Left hindlimb (tissue), 1 donor: ENCODE measurements at places on chromosomes 3 and 15.

DNA sequence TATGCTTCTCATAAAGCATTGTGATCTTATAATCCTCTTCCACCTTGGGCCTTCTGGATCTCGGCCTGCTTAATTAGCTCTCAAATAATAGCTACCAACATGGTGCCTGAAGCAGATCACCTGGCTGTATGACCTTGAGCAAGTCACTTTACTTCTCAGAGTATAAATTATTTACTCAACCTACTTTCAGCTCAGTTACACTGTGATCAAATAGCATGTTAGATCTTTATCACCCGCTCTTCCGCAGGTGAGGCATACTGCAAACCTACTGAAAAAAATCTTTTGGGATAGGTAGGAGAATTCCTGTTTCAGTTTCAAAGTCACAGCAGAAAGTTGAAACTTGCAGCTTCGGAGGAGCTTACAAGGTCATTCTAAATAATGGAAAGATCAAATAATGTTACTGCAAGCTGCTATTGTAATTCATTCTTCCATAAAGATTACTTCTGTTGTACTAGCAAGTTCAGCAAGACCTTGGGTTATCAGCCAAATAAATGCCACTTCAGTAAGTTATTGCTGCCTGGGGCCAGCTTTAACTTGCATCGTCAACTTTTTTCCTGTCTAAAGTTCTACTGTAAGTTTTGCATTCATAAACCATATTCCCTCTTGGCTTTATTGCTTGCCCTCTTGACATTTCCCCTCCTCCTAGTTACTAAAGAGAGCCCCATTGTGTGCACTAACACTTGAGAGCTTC is 268.4 kb upstream of the ATP11B start:
- no peak for DNase-seq

GRCh38 chr15:41878355-41878699 is 15.5 kb downstream of the SPTBN5 start:
- no peak for DNase-seq

- no peak for DNase-seq
These were observed 1038.5 kb upstream of the NR2F2 start for GRCh38 chr15:95291898-95292472.

- DNase-seq = no peak
These were observed 173.3 kb downstream of the ALDH1A2 start for GRCh38 chr15:57892181-57892580.

- no peak for DNase-seq
These were observed 44.3 kb upstream of the TMEM45A start for GRCh38 chr3:100448079-100448478.

GRCh38 chr3:109265295-109265694 is 51.0 kb downstream of the DPPA2 start:
- no peak for DNase-seq

DNA sequence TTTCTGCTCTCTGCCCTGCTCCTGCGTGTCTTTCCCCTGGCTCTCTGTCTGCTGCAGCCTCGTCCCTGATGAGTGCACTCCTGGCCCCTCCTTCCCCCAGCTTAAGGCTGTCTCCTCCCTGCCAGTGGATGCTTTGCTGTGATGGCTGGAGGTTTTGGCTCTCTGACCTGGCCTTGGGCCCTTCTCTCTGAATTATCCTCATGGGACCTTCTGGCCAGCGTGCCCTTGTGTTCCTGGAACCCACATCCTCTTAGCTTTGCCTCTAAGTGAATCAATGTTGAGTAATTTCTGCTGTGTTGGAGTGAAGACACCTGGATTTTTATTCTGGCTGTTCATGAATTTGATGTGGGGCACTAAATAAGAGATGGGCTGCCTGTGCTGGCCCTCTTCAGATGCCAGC is 9.8 kb upstream of the TNFAIP8L3 start:
- DNase-seq = no peak

- DNase-seq = peak; percentile 76
These were observed 88.3 kb downstream of the TMEM266 start for GRCh38 chr15:76147906-76148570.

DNA sequence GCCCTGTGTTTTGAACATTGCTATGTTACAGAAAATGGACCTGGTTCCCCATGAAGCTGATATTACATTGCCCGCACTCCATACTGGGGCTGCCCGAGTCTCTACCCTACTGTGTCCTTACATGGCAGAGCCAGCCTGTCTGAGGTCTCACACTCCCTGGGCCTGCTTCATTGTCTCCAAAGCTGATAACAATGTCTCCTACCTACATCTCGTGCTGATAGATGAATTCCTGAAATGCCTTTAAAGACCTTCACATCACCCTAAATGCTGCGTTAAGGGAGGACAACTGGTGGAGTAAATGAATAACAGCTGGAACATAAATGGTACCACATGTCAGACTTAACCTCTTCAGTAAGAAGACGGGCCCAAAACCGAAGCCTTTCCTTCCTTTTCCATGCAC is 62.9 kb upstream of the PTX3 start:
- no peak for DNase-seq

DNA sequence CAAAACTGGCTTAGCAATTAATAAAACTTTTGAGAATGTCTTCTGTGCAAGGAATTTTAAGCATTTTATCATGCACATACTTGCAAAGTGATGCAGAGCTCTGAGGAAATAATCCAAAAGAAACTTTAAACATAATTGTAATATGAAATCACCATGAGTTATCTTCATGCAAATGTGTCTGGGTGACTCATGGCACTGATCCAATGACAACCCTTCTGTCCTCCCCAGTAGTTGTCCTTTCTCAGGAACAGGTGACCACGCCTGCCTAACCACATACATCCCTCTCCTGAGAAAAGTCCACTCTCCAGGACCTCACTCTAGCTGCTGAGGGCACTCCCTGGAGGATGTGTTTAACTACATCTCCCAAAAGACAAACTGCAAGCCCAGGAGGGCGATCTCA is 530.6 kb upstream of the IL12A start:
- no peak for DNase-seq

DNA sequence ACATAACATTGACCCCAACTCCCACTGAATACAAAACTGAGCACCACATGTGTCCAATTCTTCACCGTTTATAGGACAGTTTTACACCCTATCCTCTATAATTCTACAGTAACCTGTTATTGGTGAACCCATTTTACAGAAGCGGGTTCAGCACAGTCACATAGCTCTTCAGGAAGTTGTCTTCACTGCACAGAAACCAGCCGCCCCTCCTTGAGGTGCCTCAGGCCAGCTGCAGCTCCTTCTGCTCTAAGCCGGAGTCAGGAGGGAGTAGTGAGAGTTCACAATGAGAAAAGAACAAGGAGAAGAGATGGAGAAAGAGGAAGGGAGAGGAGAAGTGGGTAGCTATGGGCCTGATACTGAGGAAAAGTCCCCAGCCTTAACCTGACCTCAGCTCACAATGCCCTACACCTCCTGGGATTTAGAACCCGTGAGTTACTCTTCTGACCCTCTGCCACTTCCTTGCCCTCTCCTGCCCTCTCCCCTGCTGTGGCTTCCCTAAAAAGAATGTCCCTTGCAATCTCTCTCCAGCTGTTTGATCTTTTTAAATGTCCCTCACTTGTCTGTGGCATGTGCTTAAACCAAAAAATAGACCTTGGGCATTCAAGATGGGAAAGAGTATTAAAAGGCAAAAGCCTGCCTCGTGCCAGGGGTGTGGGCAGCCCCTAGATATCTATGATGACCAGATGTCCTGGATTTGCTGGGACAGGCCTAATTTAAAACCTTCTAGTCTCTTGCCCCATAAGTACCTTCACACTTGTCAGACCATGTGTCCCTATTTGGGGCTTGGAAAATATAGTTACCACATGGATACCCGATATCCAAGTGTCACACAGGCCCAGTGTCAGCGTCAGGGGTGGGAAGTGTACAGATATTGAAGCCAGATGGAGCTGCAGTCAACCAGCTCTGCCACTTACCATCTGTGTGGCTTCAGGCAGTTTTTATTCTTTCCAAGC is 71.3 kb upstream of the HES1 start:
- DNase-seq = no peak

DNA sequence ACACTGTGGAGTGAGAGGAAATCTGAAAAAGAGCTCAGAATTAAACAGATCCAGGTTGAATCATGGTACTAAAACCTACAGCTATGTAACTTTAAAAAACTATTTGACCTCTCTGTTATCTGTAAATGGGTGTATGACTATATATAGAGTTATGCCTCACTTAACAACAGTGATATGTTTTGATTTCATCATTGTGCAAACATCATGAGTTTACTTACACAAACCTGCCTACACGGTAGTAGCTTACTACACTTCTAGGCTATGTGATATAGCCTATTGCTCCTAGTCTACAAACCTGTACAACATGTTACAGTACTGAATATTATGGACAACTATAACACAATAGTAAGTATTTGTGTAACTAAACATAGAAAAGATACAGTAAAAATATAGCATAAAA is 191.6 kb upstream of the MEIS2 start:
- no peak for DNase-seq

DNA sequence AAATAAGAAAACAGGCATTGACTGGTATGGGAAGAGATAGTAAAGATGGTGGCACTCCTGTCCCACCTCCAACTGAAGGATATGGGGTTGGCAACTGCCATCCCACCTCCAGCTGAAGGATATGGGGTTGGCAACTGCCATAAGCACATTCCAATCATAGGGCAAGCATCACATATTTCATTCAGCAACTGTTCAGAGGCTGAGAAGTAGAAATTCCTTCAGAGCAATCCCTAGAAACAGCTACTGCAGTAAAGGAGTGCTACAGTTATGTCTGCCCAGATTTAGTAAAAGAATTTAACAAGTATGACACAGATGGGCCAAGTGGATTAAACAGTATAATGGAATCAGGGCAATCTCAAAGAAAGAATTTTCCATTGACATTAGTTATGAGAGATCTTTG is 156.8 kb downstream of the IMPG2 start:
- DNase-seq = no peak

DNA sequence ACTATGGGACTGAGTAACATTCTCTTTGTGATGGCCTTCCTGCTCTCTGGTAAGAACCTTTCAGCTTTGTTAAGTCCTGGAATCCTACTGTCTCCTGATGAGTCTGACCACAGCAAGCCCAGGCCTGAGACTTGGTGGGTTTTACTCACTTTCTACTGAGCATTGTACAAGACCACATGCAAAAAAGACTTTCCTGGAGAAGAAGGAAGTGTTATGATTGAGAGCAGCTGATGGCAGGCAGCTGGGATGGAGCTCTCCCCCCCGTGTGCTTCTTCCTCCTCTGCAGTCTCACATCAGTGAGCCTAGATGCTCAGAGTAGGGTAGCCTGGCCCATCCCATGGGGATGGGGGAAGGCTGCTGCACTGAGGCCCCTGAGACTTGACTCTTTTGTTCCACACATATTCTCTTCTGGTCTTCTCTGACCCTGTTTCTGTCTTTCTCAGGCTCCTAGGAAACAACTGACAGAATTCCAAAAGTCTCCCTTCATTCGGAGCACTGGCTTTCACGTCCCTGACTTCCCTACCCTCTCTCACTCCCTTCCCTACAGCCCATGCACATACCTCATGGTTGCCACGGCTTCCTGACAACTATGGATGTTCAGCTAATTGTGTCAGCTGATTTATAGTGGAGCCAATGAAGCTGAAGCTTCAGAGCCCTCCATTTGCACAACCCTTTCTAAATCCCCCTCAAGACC is 36.6 kb downstream of the CD86 start:
- no peak for DNase-seq

- DNase-seq = no peak
These were observed 210.0 kb upstream of the IGF1R start for GRCh38 chr15:98438326-98438725.

DNA sequence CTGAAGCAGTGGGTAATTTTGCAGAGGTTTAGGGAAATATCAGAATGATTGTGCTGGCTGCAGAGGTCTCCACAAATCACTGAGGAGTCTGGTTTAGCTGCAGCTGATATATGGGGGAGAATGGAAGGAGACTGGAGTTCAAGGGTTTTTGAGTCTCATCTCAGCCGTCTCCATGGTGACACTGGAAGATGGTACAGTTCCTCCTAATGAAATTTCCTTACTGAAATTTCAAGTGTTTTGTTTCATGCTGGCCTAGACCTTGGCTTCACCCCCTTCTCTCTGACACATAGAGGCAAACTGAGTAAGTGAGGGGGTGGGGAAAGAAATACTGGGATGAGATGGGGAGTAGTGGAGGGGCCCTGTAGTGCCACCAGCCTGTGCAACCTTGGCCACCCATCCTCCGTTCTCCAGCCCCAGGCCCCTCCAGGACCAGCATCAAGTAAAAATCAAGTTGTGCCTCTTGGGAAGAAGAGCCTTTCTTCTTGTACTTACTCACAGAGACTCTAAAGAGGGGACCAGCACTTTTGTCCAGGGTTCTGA is 17.8 kb upstream of the MORF4L1 start:
- DNase-seq = no peak

DNA sequence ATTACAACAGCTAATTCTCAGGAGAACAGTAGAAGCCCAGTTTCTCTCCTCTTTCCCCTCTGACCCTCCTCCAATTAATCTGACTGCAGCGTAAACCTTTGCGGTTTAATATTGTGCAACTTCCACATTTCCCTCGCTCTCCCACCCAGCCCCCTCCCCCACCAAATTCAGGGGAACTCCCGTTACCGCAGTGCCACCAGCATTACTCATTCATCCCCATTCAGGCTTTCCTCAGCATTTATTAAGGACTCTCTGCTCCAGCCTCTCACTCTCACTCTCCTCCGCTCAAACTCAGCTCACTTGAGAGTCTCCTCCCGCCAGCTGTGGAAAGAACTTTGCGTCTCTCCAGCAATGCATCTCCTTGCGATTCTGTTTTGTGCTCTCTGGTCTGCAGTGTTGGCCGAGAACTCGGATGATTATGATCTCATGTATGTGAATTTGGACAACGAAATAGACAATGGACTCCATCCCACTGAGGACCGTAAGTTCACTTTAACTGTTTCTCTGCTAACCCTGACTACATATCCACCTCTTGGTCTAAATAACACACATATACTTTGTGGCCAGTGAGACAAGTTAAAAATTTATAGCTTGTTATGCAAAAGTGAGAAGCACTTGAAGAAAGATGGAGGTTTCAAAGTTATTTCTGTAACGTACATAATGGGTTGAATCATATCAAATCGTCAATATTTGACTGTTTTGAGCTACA is at the start of gene PTX3:
Gene PTX3, plus strand, starts transcription at position 268 of the 709 bp plus-strand sequence. Its CDS starts 84 bp downstream, at position 352.
- DNase-seq = peak; percentile 77

- no peak for DNase-seq
These were observed 41.7 kb upstream of the ANP32A start for GRCh38 chr15:68862415-68862814.

- no peak for DNase-seq
These were observed 190.7 kb upstream of the CD96 start for GRCh38 chr3:111351334-111351733.

GRCh38 chr3:63933459-63933858 is 21.3 kb upstream of the SCAANT1 start:
- no peak for DNase-seq

- no peak for DNase-seq
These were observed 76.8 kb downstream of the TAMM41 start for GRCh38 chr3:11769704-11770476.
